ENCODE measurements at places on chromosomes 11 and 22. TPM values are rescaled to one million over a fixed set of nuclear protein-coding genes. Genes with fewer than 3 reads are reported as not detected.

Gene MYRF
- total RNA-seq: 0.20 TPM

Gene MAP6
- total RNA-seq: 0.73 TPM

Gene ADM
- total RNA-seq: 91.9 TPM

Gene TCN2
- 11.3 TPM for total RNA-seq

Gene C11orf86
- not detected for total RNA-seq

Gene C11orf97
- total RNA-seq: not detected

Gene DLG2
- total RNA-seq: 0.98 TPM

Gene KDM4D
- total RNA-seq: 0.37 TPM

Gene KRTAP5-11
- not detected for total RNA-seq

Gene TRIM51
- total RNA-seq: not detected

Gene OOSP4B
- not detected for total RNA-seq

Gene LSP1
- 131 TPM for total RNA-seq

Gene SAA4
- total RNA-seq: not detected
